Activated CD4-positive, alpha-beta T cell treated with anti-CD3 and anti-CD28 coated beads, Interleukin-2, amount 10 ng/mL, durations not matched to agents 24 days and 14 days (primary cell): ENCODE measurements at places on chromosomes 4 and X.

GRCh38 chrX:113675278-113675677, 834.6 kb upstream of the AMOT start:
- no peak for DNase-seq

DNA sequence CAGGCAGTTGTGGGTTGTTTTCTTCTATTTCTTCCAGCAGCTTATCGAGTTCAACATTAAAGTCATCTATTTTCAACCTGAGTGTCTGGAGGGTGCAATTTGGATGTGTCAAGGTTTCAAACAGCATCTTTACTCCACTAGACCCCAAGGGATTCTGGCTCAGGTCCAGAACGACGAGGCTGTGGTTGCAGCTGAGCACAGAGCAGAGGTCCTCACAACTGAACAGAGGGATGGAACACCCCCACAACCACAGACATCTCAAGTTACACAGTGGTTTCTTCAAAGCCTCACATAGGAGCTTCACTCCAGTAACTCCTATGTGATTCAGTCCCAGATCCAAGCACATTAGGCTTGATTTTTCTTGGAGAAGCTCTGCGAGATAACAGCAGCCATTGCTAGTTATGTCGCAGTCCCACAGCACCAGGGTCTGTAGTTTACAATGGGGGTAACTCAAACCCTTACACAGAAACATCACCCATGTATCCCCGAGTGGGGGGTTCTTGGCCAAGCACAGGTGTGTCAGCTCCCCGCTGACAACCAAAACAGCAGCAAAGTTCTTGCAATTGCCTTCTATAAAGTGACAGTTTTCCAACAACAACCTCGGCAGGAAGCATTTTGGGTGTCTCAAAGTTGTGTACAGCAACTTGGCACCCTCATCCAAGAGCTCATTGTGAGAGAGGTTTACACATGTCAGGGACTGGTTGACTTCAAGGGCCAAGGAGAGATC, 2.8 kb downstream of the NLRP2B start:
- DNase-seq, result no peak

- no peak for DNase-seq
Measured at GRCh38 chrX:30373951-30374350, 64.8 kb upstream of the NR0B1 start.

- no peak for DNase-seq
Measured at GRCh38 chr4:15349531-15349935, 78.3 kb upstream of the C1QTNF7 start.

DNA sequence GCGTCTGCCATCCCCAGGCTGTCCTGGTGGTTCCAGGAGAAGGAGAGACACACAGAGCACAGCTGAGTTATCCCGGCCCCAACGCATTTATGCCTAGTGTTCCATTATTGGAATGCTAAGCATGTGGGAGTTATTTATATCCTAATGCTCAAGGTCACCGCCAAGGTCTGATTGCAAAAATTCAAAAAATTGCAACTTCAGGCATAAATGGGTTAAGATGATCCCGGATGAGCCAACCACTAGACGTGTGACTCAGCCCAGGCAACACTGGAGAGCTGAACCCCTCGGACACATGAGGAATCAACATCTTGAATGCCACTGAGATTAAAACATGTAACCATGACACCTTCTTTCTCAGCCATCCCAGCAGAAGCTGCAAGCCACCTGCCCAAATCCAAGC, 3.8 kb upstream of the ZCCHC4 start:
- no peak for DNase-seq

DNA sequence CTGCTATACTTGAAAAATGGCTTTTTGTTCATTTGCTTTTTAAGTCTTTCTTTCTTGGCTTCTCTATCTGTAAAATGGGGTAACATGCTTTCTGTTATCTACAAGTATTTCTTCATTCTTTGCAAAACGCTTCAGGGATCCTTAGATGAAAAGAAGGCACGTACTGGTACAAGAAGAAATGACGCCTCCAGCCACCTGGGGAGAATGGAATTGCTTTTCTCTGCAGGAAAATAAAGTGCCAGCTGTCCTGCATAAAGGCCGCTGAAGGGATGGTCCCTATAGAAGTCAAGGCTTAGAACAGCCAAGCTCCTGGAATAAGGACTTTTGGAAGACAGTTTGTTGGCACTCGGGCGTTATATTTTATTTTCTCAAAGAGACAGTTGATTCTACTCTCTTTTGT, 210.8 kb upstream of the RASGEF1B start:
- no peak for DNase-seq

- DNase-seq, result no peak
Measured at GRCh38 chr4:105979506-105979905, 84.2 kb downstream of the NPNT start.

DNA sequence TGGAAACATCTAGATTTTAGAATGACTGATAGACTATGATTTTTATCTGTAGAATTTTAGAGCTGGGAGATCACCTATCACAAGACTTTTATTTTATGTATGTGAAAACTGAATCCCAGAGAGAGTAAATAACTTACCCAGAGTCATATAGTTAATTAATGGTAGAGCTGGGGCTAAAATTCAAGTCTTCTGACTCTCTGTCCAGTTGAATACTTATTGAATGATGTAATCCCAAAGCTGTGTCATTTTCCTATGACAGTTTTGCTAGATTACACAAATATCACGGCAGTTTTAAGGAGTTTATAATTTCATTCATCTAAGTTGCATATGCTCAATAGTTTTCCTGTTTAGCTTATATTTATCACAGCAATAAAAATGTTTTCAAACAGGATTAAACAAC, 6.7 kb downstream of the NRK start:
- no peak for DNase-seq

GRCh38 chr4:120215350-120215749, 148.7 kb upstream of the MAD2L1 start:
- DNase-seq, result no peak

DNA sequence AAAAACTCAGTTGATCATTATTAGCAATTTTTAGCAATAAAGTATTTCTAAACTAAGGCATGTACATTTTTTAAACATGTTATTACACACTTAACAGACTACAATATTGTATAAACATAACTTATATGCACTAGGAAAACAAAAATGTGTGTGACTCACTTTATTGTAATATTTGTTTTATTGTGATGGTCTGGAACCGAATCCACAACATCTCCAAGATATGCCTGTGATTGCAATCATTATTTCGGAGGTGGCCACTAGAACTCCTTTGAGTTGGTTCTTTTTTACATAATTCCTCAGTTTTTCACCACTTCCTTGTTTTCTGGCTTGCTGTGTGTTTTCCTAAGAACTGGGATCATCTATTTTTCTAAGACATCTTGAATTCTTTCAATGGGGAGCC, 53.7 kb downstream of the FBXW7 start:
- no peak for DNase-seq

- DNase-seq, result peak; percentile 94
Measured at GRCh38 chr4:38310446-38311043, 350.3 kb downstream of the PTTG2 start.

DNA sequence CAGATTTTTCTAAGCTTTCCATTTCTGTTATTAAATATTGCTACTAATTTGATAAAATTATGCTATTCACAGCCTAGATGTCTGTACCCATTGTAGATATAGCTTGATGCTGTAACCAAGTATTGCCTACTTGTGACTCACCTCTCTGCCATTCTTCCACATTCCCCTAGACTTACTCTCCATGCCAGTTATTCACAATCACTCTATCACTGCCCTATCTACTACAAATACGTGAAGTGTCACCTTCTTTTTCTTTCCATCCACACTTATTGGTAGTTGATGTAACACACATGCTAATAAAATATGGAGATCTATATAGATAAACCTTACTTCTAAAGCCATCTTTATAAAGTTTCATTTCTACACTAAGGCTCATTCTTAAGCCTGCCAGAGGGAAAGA, 179.4 kb upstream of the PACRGL start:
- no peak for DNase-seq
